ENCODE measurements at places on chromosomes 7 and 10. TPM values are rescaled to one million over a fixed set of nuclear protein-coding genes. Genes with fewer than 3 reads are reported as not detected.

DNA sequence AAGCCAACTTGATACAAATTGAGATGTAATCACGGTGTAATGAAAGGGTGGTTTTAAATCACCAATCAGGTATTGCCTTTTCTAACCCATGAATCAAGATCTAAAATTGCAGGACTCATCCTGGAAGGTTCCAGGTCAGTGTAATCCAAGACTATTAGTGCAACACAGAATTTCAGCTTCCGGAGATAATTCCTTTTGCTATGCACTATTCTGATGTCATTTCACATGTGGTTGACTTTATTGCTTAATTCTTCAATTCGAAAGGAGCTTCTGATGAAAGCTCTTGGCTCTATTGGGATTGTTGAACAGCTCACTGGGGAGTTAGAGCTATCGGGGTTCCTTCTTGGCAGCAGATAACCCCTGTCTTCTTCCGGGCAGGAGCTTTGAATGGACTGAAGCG, 147.4 kb upstream of the INSYN2A start:
- DNase-seq: no peak

GRCh38 chr10:5618042-5618441, 48.4 kb downstream of the ASB13 start:
- DNase-seq: peak; percentile 67

GRCh38 chr7:35254496-35255442, 869 bp upstream of the TBX20 start:
- no peak for DNase-seq

DNA sequence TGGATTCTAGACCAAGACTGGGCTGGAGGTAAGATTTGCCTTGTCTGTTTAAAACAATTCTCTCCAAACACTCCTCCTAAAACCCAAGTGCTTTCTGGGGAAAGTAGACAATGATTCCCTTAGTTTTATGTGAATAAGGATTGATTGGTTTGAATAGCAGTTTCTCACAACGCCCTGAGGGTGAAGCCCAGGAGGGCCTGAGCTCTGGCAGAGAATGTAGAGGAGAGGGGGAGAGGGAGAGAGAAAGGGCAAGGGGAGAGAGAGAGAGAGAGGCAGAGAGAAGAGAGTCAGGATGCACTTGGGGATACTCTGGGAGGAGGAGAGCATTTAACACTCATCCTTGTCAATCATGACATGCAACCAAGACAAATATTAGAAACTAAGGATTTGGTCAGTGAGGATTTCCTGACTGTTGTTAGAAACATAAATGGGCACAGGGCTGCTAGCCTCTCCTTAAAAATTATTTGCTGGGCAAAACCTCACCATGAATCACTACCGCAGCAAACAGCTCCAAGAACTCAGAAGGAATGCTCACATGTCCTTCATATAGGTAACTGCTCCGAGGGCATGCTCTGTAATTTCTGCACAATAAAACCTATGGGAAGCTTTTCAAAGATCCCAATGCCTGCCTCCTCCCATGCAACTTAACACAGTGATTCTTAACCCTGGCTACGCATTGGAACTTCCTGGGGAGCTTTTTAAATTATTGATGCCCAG, 55.2 kb upstream of the RAPGEF5 start:
- no peak for DNase-seq

GRCh38 chr7:124457841-124458240, 307.8 kb downstream of the GPR37 start:
- DNase-seq: no peak

ACTL6B gene
- not detected for total RNA-seq

DNA sequence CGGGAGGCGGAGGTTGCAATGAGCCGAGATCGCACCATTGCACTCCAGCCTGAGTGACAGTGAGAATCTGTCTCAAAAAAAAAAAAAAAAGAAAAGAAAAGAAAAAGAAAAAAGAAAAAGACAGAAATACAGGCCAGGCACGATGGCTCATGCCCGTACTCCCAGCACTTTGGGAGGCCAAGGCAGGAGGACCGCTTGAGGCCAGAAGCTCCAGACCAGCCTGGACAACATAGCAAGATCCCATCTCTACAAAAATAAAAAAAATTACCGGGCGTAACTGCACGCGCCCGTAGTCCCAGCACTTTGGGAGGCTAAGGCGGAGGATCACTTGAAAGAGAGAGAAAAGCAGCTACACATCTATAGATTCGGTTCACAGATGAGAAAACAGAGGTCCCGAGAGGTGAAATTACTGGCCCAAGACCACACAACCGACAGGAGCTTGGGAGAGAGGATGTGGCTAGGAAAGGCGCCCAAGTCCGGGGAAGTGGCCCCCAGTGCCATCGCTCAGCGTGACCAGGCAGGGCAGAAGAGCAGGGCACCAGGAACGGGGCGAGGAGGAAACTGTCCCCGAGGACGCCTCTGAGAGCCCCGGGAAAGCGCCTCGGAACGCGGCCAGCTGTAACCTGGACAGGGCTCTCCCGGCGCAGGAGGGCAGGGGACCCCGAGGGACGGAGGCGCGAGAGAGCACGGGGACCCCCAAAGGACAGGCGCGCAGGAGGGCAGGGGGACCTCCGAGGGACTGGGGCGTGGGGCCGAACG, 612 bp downstream of the SNX8 start:
- no peak for DNase-seq

DNA sequence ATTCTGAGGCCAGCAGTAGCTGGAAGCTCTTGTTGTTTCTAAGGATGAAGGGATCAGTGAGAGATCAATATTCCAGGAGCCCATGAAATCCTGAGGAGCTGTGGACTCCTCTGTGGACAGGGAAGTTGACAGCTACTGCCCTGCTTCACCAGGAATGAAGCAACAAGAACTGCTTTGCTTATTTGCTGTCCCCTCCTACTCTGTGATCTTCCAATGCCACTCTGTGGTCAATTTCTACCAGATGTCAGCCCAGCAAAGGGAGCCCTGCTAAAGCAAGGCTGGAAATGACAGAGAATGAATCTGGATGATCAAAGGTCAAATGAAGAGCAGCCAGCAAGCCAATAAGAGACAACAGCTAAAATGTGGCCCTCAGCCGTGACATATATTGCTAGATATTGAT, 227.5 kb upstream of the CHRM2 start:
- no peak for DNase-seq

BEND7 gene
- total RNA-seq: 22.5 TPM

FGFR2 gene
- total RNA-seq: 36.2 TPM

- no peak for DNase-seq
These were observed 103.2 kb upstream of the TNS3 start for GRCh38 chr7:47685151-47685550.

DNA sequence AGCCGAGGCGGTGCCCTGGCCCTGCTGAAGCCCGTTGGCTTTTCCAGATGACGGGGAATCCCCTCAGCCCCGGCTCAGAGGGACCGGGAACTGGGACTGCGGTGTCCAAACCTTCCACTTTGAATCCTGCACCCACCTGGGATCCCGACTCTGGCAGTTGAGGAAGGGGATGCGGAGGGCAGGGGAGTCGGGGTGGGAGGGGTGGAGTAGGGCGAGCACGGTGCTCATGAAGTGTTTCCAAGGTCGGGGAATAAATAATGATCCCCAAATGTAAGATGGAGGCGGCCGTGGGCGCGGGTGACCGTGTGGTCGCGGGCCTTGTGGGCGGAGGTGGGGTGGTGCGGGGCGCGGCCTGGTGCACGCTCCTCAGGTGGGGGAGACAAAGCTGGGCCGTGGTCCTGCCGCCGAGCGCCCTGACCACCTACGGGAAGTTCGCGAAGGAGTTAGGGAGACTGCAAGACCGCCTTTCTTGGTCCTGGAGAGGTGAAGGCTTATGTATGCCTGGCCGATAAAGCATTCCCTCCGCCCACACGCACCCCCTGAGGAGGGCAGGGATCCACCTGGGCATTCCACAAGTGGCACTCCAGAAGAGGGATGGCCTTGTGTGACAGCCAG, 1.4 kb downstream of the MTURN start:
- DNase-seq: no peak

GRCh38 chr7:70612811-70613210, 519.1 kb upstream of the GALNT17 start:
- DNase-seq: no peak

GRCh38 chr7:117012284-117012683, 59.0 kb downstream of the ST7 start:
- DNase-seq: no peak

GRCh38 chr7:29424295-29424983, 139.2 kb upstream of the PRR15 start:
- DNase-seq: no peak

MAD1L1 gene
- total RNA-seq: 41.4 TPM

ELAPOR2 gene
- 24.5 TPM for total RNA-seq

DNA sequence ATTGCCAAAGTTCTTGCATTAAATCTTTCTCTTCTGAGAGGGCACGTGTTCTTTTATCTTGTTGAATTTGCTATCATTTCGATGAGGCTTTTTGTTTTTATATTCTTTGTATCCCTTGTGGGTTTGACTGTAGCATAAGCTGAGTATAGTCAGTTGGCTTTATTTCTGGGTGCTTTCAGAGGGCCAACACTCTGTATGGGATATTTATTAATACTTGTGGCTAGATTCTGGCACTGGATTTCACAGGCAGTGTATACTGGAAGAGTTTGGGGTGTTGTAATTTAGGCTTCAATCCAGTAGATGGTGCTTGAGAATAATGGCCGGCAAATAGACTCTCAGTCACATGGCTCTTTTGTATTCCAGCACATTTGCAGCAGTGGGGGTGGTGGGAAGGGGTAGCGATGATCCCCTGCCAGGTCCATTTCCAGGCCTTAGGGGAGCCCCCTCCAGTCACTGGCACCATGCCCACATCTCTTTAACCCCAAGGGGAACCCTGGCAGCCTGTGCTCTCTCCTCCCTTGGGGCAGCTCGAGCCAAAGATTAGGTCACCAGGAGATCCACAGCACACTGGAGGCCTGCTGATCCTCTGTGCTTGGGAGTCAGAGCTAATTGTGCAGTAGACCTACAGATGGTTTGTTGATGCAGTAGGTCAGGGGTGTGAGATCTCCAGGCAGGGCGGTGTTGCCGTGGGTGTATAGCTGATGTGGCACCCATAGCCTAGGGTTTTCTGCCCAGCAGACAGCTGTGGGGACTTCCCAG, 81.8 kb downstream of the PTPN20 start:
- DNase-seq: no peak

- no peak for DNase-seq
These were observed 55.2 kb downstream of the RAPGEF5 start for GRCh38 chr7:22301790-22302189.

ADCYAP1R1 gene
- total RNA-seq: 2.6 TPM

DNA sequence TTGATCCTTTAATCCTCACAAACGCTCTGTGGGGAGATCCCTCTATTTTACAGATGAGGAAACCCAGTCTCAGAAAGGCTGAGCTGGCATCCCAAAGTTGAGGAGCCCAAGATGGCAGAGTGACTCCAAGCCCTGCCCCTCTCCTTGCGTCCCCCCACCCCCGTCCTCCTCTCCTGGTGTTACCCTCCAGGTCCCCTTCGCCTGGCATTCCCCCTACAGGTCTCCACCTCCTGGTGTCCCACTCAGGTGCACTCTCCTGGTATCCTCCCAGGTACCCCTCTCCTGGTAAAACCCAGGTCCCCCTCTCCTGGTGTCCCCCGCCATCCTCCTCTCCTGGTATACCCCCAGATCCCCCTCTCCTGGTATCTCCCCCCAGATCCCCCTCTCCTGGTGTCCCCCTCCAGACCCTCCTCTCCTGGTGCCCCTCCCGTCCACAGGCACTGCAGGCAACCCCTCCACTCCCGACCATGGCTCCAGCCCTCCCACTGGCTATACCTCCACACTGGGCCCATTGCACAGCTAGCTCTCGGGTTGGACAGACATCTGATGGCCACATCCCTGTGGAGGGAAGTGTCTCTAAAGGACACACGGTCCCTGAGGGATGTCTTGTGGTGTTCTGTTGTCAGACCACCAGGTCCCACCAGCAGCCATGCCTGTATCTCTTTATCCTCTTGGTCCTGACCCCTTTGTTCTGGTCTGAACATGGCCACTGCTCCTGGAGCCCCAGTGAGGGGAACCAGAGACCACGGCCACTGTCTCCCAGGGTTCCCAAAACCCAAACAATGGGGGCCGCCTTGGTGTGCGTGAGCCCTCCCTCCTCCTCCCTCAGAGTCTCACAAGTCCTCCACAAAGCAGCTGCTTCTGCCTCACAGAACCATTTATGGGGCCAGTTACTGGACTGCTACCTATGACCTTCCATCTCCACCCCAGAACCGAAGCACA, 37.2 kb downstream of the CALML3 start:
- peak; percentile 35 for DNase-seq

CYP26C1 gene
- total RNA-seq: 0.10 TPM

DNA sequence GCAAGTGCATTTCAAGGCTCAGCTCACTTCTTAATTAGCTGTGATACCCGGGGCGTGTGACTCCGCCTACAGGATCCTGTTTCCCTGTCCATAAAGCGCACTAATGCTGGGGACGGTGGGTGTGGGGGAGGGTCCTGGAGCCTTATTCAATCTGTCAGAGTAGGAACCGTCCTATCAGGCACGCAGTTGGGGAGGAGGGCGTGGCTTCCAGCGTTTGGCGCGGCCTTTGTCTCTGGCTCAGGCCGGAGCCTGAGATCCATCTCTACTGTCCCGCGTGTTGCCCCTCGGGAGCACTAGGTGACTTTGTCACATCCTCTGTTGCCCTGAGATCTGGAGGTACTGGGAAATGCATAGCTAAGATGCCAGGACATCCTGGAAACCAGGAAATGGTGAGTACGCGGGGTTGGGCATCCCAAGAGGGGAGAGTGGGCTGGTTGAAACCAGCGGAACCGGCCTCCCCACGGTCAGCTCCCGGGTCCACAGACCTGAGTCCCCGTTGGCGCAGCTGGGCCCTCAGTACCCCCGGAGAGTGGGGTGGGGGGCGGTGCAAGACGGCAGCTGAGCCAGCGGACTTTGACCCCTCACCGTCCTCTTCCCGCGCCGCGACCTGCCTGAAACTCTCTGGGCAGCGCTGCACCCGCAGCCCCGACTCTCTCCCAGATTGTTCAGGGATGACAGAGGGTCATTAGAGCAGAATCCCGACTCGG, 104.4 kb upstream of the ZNF92 start:
- DNase-seq: no peak

CALCR gene
- total RNA-seq: 0.16 TPM

GRCh38 chr7:133431134-133431724, 178.4 kb downstream of the EXOC4 start:
- no peak for DNase-seq

KBTBD2 gene
- total RNA-seq: 29.4 TPM

HECTD2 gene
- 23.4 TPM for total RNA-seq

TET1 gene
- 4.8 TPM for total RNA-seq
